Activated CD8-positive, alpha-beta memory T cell treated with anti-CD3 and anti-CD28 coated beads, Interleukin-2, amount 10 ng/mL, durations not matched to agents 7 days and 5 days (primary cell): ENCODE measurements at places on chromosomes 1 and 21. TPM values are rescaled to one million over a fixed set of nuclear protein-coding genes. Genes with fewer than 3 reads are reported as not detected.

Gene KCNT2
- not detected for total RNA-seq

- peaks cover 9% of the 10 kb centered on the region for H3K27me3 ChIP-seq
- peaks cover 3% of the 10 kb centered on the region for H3K36me3 ChIP-seq
- DNase-seq: no peak
- peak overlapping the region; percentile 76 for H3K4me3 ChIP-seq
- H3K4me1 ChIP-seq: peaks cover 54% of the 10 kb centered on the region
- H3K27ac ChIP-seq: peak overlapping the region; percentile 44
These were observed 1.3 kb downstream of the ADARB1 start for GRCh38 chr21:45075596-45076244.

- H3K4me1 ChIP-seq: no peaks in the 10 kb centered on the region
- peaks cover 18% of the 10 kb centered on the region for H3K27me3 ChIP-seq
- H3K27ac ChIP-seq: peak overlapping the region; percentile 15
- peaks cover 6% of the 10 kb centered on the region for H3K36me3 ChIP-seq
- no peak overlapping the region for H3K4me3 ChIP-seq
- no peak for DNase-seq
These were observed 7.0 kb upstream of the CELSR2 start for GRCh38 chr1:109242387-109242786.

Gene S100A2
- total RNA-seq: 0.50 TPM

Gene SLC6A17
- total RNA-seq: not detected

DNA sequence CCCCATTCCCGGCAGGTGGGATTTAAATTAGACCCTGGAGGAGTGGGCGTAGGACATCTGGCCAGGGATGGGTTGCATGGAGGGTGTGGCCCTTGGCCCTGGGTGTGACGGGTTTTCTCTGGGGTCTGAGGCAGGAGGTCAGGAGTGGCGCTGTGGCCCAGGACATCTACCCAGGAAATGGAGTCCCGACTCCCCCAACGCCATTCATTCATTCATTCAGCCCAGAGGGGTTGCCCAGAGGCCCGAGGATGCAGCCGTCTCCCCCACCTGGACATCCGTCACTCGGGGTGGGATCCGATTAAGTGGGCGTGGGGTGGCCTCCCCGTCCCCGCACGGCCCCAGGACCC, 663 bp downstream of the ATP13A2 start:
- H3K4me3 ChIP-seq: peak overlapping the region; percentile 80
- H3K27ac ChIP-seq: peak overlapping the region; percentile 69
- DNase-seq: no peak
- H3K4me1 ChIP-seq: peaks cover 37% of the 10 kb centered on the region
- no peaks in the 10 kb centered on the region for H3K36me3 ChIP-seq
- no peaks in the 10 kb centered on the region for H3K27me3 ChIP-seq

DNA sequence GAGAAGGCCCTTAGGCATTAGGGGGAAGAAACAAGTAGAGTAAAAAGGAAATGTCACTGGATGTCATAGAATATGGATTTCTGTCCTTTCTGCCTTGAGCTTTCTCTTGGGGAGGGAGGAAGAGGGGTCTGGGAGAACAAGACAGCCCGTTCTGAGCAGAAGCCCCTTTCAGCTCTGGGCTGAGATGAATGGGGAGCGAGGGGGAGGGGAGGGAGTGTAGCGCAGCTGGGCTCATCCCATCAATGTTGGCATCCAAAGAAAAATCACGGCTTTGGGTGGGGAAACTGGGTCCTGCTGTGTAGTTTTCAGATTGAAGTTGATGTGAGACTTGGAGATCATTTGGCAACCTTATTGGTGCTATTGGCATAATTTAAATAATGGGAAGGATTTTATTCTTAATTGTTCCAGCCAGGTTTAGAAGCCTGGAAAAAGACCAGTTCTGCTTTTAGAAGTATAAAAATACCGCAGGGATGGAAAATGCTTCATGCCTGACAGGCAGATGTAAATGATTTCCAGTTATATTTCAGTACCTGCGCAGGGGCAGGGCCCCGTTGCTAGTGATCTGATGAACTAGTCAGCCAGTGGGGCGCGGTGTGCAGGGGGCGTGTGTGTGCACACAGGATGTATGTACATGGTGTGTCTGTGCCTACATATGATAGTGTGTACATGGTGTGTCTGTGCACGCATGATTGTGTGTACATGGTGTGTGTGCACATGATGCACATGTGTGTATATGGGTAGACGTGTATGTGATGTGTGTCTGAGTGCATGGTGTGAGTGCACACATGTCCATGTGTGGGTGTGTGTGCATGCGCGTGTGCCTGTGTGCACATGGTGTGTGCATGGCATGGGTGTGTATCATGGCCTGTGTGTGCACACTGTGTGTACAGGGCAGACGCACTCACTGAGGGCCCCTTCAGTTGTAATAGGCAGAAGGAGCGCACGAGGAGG, 36.0 kb downstream of the ABCG1 start:
- no peak overlapping the region for H3K27ac ChIP-seq
- H3K27me3 ChIP-seq: peaks cover 2% of the 10 kb centered on the region
- peaks cover 3% of the 10 kb centered on the region for H3K4me1 ChIP-seq
- DNase-seq: no peak
- H3K36me3 ChIP-seq: no peaks in the 10 kb centered on the region

DNA sequence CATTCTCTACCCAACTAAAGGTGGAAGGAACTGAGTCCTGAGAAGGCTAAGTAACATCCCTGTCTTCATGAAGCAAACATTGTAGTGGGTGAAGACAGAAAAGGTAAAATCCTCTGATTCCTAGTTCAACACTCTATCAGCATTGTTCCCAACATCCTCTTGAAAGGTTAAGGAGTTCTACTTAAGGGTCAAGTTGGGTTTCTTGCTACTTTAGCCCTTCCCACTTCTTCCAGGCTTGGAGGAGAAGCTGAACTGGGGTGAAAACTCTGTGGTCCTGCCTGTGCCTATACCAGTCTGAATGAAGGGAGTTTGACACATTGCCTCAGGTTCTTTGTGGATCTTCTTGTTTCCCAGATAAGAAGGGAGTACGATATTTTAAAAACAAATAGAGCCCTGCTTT, 54.1 kb downstream of the ATP2B4 start:
- peak overlapping the region; percentile 90 for H3K27ac ChIP-seq
- DNase-seq: no peak
- peaks cover 60% of the 10 kb centered on the region for H3K4me1 ChIP-seq
- peaks cover 52% of the 10 kb centered on the region for H3K36me3 ChIP-seq
- H3K4me3 ChIP-seq: no peak overlapping the region

Gene SLFNL1
- 0.35 TPM for total RNA-seq

- peaks cover 32% of the 10 kb centered on the region for H3K27me3 ChIP-seq
- no peaks in the 10 kb centered on the region for H3K36me3 ChIP-seq
- H3K27ac ChIP-seq: no peak overlapping the region
- H3K4me3 ChIP-seq: no peak overlapping the region
These were observed 3.0 kb upstream of the IGSF21 start for GRCh38 chr1:18104546-18105100.

GRCh38 chr1:193680247-193680923, 494.0 kb upstream of the B3GALT2 start:
- no peaks in the 10 kb centered on the region for H3K4me1 ChIP-seq
- no peak overlapping the region for H3K4me3 ChIP-seq
- H3K36me3 ChIP-seq: peaks cover 1% of the 10 kb centered on the region
- no peaks in the 10 kb centered on the region for H3K27me3 ChIP-seq
- no peak overlapping the region for H3K27ac ChIP-seq
- DNase-seq: no peak

GRCh38 chr1:183315991-183316758, 102.0 kb downstream of the NMNAT2 start:
- no peak for DNase-seq
- H3K27ac ChIP-seq: no peak overlapping the region
- no peaks in the 10 kb centered on the region for H3K36me3 ChIP-seq
- H3K27me3 ChIP-seq: peaks cover 13% of the 10 kb centered on the region

Gene ITSN1
- 3.9 TPM for total RNA-seq

Gene PROK1
- not detected for total RNA-seq

Gene XCL2
- 37.9 TPM for total RNA-seq

Gene SLC5A9
- total RNA-seq: not detected

Gene DNALI1
- 0.30 TPM for total RNA-seq

DNA sequence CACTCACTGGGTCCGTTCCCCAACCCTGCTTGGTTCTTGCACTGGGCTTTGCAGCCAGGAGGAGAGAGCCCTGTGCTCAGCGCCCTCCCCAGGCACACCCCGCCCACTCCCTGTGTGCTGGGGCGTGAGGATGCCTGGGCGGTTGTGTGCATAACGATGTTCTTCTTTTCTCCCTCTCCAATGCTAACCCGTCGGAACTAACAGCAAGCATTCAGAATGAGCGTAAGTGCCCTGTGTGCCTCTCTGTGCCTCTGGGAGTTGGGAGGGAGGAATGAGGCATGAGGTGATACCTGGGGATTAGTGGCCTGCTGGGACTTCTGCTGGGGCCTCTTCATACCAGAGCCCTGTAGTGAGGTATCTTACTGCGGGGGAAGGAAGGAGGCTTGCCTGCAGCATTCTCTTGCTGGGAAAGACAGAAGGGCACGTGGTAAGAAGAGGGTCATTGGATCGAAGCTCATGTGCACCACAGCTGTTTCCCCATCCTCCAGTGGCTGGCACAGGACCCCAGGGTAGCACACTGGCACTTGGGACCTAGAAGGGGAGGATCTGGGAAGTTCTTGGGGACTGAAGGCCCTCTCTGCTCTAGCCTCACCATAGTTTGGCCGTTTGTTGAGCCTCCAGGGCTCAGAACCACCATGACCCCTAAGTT, 79.8 kb downstream of the NFASC start:
- H3K27ac ChIP-seq: no peak overlapping the region
- H3K4me3 ChIP-seq: no peak overlapping the region
- H3K27me3 ChIP-seq: peaks cover 9% of the 10 kb centered on the region
- peaks cover 5% of the 10 kb centered on the region for H3K4me1 ChIP-seq
- no peak for DNase-seq

DNA sequence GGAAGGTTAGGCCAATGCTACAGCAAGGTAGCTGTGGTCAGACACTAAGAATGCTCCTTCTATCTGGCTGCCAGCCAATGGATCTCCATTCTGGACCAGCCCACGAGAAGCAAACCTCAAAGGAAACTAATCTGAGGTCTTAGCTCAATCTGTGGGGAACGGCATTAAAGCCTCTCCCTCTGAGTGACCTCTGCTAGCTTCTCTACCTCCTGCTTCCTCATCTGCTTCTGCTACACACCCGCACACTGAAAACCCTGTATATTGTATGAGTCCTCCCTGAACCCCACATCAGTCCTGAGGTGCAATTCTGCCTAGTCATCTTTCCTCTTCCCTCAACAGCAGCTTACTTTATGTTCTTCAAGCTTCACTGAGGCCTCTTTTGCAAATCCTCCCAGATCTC, 6.9 kb upstream of the GALE start:
- peak overlapping the region; percentile 16 for H3K27ac ChIP-seq
- peaks cover 1% of the 10 kb centered on the region for H3K36me3 ChIP-seq
- no peak for DNase-seq
- H3K4me3 ChIP-seq: no peak overlapping the region
- H3K4me1 ChIP-seq: peaks cover 18% of the 10 kb centered on the region

Gene F13B
- total RNA-seq: not detected

Gene LIN28A
- not detected for total RNA-seq

GRCh38 chr1:116252271-116252670, 120.8 kb upstream of the ATP1A1 start:
- H3K4me3 ChIP-seq: no peak overlapping the region
- DNase-seq: no peak
- H3K36me3 ChIP-seq: no peaks in the 10 kb centered on the region

Gene SELENOF
- total RNA-seq: 162 TPM

Gene DYNLT4
- 0.40 TPM for total RNA-seq

Gene OPTC
- not detected for total RNA-seq

DNA sequence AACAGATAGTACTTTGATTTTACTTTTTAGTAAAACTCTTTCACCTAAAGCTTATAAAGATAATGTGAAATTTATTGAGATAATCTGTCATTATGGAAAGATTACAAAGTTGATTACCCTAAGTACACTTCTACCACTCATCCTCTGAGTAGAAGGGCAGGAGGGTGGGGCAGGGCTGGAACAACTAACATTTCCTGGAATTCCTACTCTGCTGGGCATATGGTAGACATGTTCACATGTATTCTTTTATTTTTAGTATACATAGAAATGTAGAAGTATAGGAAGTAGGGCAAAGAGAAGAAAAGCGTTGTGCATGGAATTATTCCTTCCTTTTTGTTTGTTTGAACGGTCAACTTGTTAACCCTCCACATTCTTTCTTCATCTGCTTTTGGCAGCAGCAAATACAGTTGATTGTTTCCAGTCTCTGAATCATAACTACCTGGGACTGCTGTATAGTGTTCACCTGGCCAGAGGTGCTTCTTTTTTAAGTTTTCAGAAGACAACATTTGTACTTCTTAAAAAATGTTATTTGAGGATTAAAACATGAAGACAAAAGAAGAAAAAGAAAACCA, 85.1 kb downstream of the POU2F1 start:
- H3K4me1 ChIP-seq: peaks cover 3% of the 10 kb centered on the region
- no peaks in the 10 kb centered on the region for H3K36me3 ChIP-seq
- H3K4me3 ChIP-seq: no peak overlapping the region
- no peak for DNase-seq

GRCh38 chr1:167194182-167194581, 26.5 kb upstream of the POU2F1 start:
- H3K36me3 ChIP-seq: no peaks in the 10 kb centered on the region
- H3K27me3 ChIP-seq: peaks cover 3% of the 10 kb centered on the region
- H3K4me1 ChIP-seq: no peaks in the 10 kb centered on the region

DNA sequence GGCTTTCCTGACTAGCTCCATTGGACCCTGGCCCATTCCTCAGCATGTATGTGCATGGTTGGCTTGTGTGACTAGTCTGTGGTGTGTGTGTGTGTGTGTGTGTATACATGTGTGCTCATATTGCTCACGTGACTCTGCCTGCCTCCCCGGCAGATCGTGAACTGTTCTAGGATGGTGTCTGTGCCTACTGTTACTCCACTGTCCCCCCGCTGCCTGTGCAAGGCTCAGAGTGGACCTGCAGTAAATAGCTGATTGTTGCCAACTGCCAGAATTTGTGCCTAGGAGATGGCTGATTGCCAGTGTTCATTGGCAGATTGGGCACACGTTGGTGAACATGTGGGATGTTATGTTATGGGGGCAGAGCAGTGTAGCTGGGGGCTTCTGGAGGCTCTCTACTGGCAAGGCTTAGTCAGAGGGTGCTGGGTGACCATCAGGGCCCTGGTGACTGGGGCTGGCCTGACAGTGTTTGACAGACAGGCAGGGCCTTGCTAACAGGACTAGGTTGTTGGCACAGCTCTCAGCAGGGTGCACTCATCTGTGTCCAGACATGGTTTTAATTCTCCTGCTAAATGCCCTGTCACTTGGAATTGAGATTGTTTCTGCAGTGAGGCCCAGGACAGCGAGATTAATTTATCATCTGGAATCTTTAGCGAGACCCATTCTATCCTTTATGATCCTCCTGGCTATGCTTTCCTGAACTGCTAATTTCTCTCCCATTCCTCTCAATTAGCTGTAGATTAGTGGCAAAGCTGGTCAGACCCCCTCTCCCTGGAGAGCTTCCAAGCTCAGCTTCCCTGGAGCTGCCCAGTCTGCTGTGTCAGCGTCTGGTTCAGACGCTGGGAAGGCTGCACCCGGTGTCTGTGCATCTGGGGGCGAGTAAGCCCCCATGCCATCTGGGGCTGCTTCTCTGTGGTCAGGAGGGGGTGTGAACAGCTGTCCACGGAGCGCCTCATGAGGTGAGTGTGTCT, 20.8 kb downstream of the SLC6A17 start:
- no peak overlapping the region for H3K4me3 ChIP-seq
- no peaks in the 10 kb centered on the region for H3K4me1 ChIP-seq
- no peaks in the 10 kb centered on the region for H3K27me3 ChIP-seq

Gene ADAMTS4
- total RNA-seq: 0.30 TPM

- no peak for DNase-seq
- peaks cover 78% of the 10 kb centered on the region for H3K27me3 ChIP-seq
- no peaks in the 10 kb centered on the region for H3K36me3 ChIP-seq
- no peak overlapping the region for H3K27ac ChIP-seq
These were observed 492 bp downstream of the HLX start for GRCh38 chr1:220879509-220880361.

- H3K27me3 ChIP-seq: no peaks in the 10 kb centered on the region
- peak overlapping the region; percentile 96 for H3K4me3 ChIP-seq
- H3K36me3 ChIP-seq: peaks cover 22% of the 10 kb centered on the region
These were observed 714 bp downstream of the PYCR2 start for GRCh38 chr1:225923381-225923691.
